ENCODE measurements at places on chromosomes 3 and 15.

- DNase-seq: no peak
Measured at GRCh38 chr3:120684896-120685295, 2.9 kb upstream of the HGD start.

DNA sequence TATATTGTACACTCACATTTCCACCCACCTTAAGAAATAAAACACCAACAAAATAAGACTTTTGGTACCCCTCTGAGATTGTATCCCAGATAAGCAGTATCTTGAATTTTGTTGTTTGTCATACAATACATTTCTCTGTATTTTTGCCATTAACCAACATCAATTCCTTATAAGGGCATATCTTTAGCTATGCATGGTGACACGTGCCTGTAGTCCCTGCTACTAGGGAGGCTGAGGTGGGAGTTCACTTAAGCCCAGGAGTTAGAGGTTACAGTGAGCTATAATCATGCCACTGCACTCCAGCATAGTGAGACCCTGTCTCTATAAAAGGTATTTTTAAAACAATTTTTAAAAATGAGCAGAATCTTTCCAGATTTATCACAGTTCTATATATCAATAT lies 32.5 kb upstream of the STXBP5L start:
- no peak for DNase-seq

GRCh38 chr3:42421818-42422796 lies 11.7 kb upstream of the LYZL4 start:
- no peak for DNase-seq

- no peak for DNase-seq
Measured at GRCh38 chr3:171516765-171517164, 56.6 kb upstream of the TNIK start.

- no peak for DNase-seq
Measured at GRCh38 chr3:124467980-124468902, 262.0 kb upstream of the UMPS start.

- no peak for DNase-seq
Measured at GRCh38 chr3:62843508-62843907, 31.7 kb downstream of the CADPS start.

DNA sequence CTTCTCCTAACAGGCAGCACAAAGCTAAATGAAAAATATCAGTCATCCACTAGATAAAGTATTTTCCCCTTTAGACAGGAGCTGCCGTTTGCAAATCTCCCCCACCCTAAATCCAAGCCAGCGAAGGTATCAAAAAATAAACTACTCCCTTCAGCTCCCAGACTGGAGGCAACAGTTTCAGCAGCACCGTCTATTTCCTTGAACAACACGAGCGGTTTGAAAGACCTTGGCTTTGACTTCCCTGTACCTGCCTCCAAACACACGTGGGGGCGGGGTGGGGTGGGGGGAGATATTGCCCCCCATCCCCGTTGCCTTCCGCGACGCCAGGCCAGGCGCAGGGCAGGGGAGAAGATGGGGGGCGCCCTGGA lies 832 bp upstream of the CACNA1D start:
- DNase-seq: no peak

Measured in activated CD8-positive, alpha-beta memory T cell treated with anti-CD3 and anti-CD28 coated beads for 4 hours (primary cell).